ENCODE measurements at places on chromosomes 13 and 19.

DNA sequence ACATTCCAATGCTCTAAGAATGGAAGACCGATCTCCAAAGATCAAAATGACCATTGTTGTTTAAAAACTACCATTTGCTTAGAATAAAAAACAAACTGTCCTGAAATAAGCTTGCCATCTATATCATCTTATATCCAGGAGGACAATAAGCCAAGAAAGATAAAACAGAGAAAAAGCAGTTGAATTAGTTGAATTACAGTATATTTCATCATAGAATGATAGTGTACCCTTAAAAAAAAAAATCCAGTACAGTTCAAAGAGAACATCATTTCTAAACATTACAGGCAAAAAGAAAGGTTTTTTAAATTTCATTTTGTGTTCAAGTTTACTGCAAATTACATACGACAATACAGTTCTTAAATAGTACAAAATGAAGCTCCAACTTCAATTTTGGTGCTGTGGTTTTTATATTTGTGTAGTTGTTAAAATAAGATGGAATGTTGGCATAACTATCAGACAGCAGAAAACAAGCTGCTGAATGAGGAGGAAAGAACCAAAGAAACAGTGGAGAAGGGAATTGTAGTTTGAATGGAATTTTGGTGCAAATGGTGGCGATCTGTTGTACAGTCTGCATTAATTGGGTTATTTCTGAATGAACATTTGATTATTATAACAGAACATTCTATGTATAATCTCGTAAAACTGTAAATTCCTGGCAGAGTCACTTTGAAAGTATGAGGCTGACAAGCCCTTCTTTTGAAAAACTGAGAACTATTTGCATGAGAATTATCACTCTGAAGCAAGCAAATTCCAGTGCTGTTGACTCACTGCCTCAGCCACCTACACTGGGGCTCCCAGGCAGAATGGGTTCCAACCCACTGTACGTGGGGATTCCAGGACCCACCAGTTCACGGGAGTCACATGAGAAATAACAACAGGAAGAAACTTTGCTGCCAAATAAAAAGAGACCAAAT is 37.7 kb downstream of the LHFPL6 start:
- peak; percentile 92 for DNase-seq

- no peak for DNase-seq
These were observed 7.7 kb upstream of the RNF113B start for GRCh38 chr13:98184792-98185191.

DNA sequence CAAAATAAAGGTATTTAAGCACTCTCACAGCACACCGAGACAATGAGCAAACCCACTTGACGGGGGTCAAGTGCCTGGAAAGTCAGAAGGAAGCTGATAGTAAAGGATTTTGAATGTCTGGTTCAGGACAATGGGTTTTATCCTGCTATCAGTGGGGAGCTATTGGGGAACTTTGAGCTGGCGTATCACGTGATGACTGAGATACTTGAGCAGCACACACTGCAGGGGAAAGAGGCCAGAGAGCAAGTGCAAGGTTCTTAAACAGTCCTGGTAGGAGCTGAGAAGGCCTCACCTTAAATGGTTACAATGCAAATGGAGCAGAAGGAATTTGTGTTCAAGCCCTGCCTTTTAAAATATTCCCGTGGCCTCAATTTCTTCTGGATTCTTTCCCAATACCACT is 225.3 kb downstream of the LACC1 start:
- DNase-seq: no peak

- no peak for DNase-seq
These were observed 8.8 kb downstream of the ZNF525 start for GRCh38 chr19:53374288-53374687.

All from epithelial cell of proximal tubule (primary cell).